Stimulated activated naive CD8-positive, alpha-beta T cell treated with anti-CD3 and anti-CD28 coated beads, Interleukin-15, Interleukin-2, amounts not matched to agents 100 U/mL and 50 U/mL, for 24 hours (primary cell): ENCODE measurements at places on chromosomes 13 and 19.

GRCh38 chr13:107124730-107125129, 556.8 kb upstream of the ARGLU1 start:
- DNase-seq: no peak

GRCh38 chr19:36140304-36141038, 605 bp downstream of the CAPNS1 start:
- DNase-seq: peak; percentile 68

GRCh38 chr19:33430674-33431277, 57.3 kb downstream of the CEBPG start:
- DNase-seq: peak; percentile 71

DNA sequence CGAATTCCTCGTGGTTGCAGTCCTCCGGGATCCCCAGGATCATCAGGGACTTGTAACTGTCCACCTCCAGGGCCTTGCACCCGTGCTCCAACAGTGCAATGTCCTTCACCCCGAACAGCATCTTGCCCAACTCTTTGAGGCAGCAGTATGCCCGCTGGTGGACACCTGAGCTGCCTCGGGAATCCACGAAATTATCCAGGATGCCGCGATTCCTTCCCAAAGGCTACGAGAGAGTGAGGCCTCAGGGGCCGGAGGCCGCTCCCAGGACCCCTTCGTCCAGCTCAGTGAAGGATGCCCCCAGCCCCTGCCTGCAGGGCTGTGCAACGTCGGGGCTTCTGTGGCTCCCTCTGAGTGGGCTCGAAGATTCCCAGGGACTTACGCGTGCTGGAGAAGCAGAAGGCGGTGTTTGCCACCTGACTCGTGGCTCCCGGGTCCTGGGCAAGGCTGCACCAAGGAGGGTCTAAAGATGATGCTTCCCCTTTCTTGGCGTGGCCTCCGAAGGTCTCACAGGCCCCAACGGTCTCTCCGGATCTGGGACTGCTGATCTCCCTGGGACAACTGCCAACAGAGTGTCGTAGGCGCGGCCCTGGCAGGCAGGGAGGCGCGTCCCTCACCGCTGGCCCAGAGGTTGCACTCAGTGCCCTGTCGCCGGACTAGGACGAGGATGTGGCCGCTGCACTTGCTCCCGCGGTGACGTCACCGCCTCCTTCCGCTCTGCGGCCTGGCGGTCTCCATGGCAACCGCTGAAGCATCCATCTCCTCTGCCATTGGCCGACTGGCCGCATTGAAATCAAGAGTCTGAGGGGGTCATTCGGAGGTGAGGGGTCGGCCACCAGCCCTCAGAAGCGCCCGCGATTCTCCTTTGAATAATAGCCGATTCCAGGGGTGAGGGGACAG, at the start of gene PNMA8C:
Gene PNMA8C, minus strand, starts transcription at position 698 of the 897 bp plus-strand sequence. Its CDS starts 577 bp downstream, at position 121.
- peak; percentile 72 for DNase-seq

- no peak for DNase-seq
These were observed 140.2 kb downstream of the KLF5 start for GRCh38 chr13:73198991-73199411.

GRCh38 chr13:112329376-112329775, 46.8 kb upstream of the SPACA7 start:
- DNase-seq: no peak

GRCh38 chr19:11749751-11750150, 11.0 kb upstream of the ZNF823 start:
- DNase-seq: no peak

GRCh38 chr13:98741741-98742435, 10.6 kb downstream of the SLC15A1 start:
- no peak for DNase-seq

DNA sequence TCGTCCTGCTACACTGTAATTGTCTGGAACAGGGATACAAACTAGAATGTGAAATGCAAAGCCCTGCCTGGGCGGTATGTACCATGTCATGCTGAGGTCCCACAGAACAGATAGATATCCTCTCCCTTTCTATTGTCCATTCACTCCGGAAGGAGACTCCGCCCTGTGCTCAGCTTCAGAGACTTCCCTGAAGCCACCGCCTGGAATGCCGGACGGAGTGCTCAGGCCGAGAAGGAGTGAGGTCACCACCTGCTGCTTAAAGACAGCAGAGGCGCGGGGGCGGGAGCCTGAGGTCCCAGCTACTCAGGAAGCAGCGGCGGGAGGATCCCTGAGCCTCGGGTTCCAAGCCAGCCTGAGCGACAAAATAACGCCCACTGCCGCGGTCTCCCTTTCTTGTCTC, 890 bp upstream of the ZNF611 start:
- no peak for DNase-seq

- DNase-seq: no peak
These were observed 113.8 kb downstream of the ZIC5 start for GRCh38 chr13:99857738-99858137.

GRCh38 chr13:89281331-89281730, 1610.2 kb downstream of the SLITRK5 start:
- DNase-seq: no peak

- no peak for DNase-seq
These were observed 721.9 kb upstream of the SLC10A2 start for GRCh38 chr13:103788061-103788652.

DNA sequence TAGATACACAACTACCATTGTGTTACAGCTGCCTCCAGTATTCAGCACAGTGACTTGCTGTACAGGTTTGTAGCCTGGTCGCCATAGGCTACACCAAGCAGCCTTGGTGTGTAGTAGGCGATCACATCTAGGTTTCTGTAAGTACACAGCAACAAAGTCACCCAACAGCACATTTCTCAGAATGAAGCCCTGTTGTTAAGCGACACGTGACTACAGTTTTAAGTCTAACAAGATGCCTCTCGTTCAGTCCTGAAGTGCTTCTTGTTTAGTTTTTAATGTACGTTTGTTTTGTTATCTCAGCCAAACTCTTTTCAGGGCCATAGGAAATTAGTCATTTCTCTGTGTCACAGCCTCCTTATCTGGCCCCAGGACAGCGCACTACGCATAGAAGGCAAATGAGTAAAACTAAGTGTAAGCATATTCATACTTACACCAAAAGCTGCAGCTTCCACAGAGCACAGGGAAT, 50.0 kb upstream of the GPR183 start:
- DNase-seq: peak; percentile 51

DNA sequence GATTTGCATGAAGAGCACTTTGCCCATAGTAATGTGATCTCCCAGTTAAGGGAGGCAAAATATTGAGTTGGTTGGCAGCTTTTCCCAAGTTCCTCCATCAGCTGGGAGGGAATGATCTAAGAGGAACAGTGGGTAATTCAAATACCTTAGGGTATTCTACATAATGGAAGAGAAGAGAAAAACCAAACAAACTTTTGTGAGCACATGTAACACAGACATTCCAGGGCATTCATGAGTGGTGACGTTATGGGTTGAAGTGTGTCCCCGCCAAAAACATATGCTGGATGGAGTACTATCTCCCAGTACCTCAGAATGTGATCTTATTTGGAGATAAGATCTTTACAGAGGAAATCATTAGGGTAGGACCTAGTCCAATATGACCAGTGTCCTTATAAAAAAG, 220.1 kb downstream of the FOXO1 start:
- DNase-seq: no peak

- DNase-seq: no peak
These were observed 8.0 kb downstream of the GPATCH1 start for GRCh38 chr19:33089010-33089409.
